ENCODE measurements at places on chromosomes 12 and 14.

- DNase-seq, result no peak
Measured at GRCh38 chr14:41868396-41868795, 261.7 kb downstream of the LRFN5 start.

DNA sequence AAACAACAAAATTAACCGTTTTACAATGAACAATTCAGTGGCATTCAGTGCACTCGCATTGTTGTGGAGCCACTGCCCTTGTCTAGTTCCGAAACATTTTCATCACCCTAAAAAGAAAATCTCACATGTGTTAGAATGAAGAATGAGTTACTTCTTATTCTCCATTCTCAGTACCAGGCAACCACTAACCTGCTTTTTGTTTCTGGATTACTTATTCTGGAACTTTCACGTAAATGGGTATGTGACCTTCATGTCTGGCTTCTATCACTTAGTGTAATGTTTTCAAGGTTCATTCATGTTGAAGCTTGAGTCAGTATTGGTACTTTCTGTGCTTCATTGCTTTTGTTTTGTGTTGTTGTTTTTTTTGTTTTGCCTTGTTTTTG lies 15.6 kb downstream of the RCOR1 start:
- DNase-seq, result no peak

DNA sequence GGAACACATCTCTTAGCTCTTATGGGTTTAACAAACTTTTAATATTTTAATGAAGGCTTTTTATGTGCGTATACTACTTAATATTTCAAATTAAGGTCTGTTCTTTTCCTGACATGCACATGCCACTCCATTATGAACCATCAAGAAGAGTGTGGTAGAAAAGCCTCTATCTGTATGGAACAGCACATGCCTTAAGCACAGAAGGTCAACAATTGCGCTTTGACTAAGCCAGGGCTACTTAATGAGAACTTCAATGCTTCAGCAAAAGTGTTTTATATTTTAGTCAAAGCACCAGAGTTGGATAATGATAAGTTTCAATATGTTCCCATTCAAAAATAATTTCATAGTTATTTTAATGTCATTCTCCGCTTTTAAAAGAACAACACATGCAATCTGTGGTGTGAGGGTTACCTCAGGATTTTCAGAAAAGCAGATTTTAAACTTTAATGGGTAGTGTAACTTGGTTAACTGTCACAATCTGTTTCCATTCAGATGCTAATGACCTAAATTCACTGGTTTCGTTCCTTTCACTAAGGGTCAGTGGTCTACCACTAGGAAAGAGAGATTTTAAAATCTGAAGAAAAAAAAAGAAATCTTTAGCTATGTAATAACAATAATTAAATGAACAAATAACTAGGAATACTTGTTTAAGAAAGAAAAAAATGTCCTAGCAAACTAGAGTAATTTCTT lies 193.4 kb upstream of the NOVA1 start:
- no peak for DNase-seq

DNA sequence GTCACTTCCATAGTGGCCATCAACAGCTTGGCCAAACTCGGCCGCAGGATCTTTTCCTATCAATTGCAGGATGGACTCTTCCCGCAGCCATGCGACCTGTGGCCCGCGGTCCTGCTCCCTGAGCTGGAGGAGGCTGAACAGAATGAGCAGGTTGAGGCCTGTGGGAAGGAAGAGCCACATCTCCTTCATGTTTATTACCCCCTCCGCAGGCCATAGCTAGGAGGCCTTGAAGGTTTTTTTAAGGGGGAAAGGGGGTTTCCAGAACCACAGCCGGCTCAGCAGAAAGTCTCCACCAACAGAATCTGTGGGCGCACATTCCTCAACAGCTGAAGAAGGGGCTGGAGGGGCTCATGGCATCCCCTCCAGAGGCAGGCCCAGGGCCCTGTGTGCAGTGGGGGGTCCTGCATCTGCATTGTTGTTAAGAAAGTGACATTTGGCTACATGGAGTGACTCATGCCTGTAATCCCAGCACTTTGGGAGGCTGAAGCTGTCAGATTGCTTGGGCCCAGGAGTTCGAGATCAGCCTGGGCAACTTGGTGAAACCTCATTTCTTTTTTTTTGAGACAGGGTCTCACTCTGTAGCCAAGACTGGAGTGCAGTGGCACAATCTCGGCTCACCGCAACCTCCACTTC lies 25.2 kb upstream of the PPP1R13B start:
- DNase-seq, result no peak

- DNase-seq, result no peak
Measured at GRCh38 chr14:59627011-59627520, 50.5 kb upstream of the CCDC175 start.

GRCh38 chr12:127125607-127126259 lies 1141.2 kb upstream of the TMEM132C start:
- no peak for DNase-seq

DNA sequence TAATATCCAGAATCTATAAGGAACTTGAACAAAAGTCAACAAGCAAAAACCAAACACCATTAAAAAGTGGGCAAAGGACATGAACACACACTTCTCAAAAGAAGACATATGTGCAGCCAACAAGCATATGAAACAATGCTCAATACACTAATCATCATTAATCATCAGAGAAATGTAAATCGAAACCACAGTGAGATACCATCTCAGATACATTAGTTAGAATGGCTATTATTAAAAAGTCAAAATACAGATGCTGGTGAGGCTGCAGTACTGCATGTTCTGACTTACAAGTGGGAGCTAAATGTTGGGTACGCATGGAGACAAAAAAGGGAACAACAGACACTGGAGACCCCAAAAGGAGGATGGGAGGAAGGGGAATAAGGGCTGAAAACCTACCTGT lies 67.1 kb downstream of the BLTP3B start:
- DNase-seq, result no peak

GRCh38 chr12:110972866-110973265 lies 52.5 kb upstream of the MYL2 start:
- DNase-seq, result no peak

GRCh38 chr14:52950410-52950897 lies 396 bp downstream of the FERMT2 start:
- DNase-seq, result no peak

All from activated CD4-positive, alpha-beta T cell treated with anti-CD3 and anti-CD28 coated beads, Interleukin-2, amount 50 U/mL, for 1 hour (primary cell).